ENCODE measurements at places on chromosomes 5 and 9.

- DNase-seq: no peak
These were observed 1038.8 kb upstream of the ARRDC3 start for GRCh38 chr5:92421942-92422341.

DNA sequence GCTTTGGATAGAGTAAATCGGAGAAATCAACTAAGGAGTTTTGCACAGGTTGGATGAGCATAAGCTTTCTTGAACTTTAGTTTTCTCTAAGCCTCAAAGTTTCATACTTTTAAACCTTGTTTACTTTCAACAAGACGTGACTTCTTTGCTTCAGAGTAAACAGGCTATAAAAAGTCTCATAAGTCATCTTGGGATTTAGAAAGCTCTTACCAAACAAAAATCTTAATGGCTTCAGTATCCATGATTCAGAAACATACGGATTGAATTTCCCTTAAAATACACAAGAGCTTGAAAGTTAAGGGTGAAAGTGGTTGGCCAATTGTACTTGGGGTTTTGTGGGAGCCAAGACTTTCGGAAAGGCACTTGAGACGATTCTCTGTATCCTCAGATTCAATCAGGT, 270.9 kb upstream of the ANKH start:
- DNase-seq: no peak

- DNase-seq: no peak
These were observed 114.7 kb downstream of the LPAR1 start for GRCh38 chr9:110923601-110924000.

GRCh38 chr9:22383718-22384117, 62.9 kb upstream of the DMRTA1 start:
- no peak for DNase-seq

DNA sequence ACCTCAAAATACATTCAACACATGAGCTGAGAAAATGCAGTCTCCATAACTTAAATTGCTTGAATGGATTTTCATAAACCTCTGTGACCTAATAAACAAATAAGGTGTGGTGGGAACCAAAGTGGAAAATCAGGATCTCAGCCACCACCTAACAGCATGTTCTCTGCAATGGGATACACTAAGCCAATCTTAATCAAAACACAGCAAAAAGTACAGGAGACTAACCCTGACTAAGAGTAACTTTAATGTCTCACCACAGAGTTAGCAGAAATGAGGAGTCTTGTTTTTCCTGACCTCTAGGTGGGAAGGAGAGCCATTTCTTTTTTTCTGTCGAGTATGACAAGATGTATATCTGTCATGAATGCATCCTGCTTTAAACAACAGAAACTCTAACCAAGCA, 48.5 kb downstream of the PLK2 start:
- no peak for DNase-seq

DNA sequence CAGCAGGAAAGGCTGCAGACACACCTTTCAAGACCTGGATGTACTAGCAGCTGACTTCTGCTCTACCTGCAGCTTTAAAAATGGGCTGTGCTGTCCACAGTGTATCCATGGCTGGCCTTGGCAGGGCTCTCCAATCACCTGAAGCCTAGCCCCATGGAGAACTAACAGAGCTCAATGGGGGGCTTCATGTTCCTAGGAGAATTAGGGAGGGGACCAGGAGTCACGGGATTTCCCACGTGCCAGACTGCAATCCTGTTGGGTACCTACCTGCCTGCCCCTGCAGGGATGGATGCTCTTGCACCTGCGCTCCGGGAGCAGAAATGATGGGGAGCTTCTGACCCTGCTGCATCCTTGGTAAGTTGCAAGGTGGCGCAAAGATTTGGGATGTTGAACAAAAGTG, 462.1 kb downstream of the ICE1 start:
- no peak for DNase-seq

DNA sequence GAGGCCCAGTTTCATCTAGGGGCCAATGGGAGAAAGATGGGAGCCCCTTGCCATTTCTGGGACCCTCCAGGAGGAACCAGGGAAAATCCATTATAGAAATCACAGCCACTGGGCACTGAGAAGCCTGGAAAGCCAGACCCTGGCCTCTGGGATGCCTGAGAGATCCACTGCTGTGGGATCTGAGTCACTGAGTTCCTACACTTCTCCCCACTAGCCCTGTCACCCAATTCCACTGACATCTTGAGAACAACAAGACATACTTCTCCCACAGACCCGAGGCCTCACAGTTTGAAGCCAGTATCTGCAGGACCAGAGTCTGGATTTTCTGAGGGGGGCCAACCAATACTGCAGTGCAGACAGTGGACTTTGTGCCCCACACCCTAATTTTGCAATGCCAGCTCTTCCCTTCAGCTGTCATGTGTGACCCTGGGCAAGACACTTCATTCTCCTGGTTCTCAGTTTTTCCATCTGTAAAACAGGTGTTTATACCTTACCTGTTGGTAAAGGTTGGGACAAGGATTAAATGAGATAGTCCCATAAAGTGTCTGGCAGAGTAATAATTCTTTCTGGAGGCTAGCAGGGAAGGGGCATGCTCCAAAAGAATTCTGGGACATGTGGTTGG, 46.5 kb downstream of the CXXC5 start:
- DNase-seq: peak; percentile 70

GRCh38 chr9:89730715-89731114, 125.9 kb downstream of the GADD45G start:
- no peak for DNase-seq

GRCh38 chr5:34715711-34716110, 59.6 kb downstream of the RAI14 start:
- DNase-seq: peak; percentile 68

DNA sequence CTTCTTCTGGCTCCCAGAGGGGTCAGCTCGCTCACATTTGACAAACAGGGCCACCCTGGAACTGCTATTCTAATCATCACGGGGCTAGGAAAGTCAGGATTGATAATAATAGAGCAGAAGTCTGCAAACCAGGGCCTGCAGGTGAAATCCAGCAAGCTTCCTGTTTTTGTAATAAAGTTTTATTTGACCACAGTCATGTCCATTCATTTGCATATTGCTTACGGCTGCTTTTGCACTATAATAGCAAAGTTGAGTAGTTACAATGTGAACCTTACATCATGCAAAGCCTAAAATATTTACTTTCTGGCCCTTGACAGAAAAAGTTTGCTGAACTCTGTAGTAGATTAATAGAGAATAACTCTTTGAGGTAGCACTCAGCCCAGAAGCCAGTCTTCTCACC, 63.2 kb upstream of the CTXN3 start:
- DNase-seq: no peak

- DNase-seq: no peak
These were observed 31.5 kb upstream of the FREM1 start for GRCh38 chr9:14941501-14942405.

DNA sequence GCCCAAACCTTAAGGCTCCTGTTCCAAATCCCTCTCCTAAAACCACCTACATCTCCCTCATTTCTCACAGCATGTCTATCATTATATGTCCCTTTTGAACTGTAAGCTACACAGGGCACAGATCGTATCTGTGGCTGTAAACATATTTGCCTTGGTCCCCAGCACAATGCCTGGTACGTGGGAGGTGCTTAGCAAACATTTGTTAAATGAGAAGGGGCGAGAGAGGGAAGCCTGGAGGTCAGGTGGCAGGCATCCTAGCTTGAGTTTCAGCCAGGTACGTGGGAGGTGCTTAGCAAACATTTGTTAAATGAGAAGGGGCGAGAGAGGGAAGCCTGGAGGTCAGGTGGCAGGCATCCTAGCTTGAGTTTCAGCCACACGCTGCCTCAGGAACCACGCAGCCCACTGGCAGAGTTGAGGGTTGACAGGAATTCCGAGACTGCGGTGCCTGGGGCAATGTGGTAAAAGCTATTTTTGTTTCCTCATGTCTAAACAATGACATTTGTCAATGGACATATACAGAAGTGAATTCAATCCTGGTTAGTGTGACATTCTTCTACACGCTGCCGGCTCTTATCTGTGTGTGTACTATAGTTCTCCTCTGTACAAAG, 113.6 kb downstream of the EFNA5 start:
- DNase-seq: peak; percentile 88

- DNase-seq: no peak
These were observed 162.7 kb upstream of the MRPS30 start for GRCh38 chr5:44646016-44646415.

- no peak for DNase-seq
These were observed 16.2 kb downstream of the FNBP1 start for GRCh38 chr9:130026583-130027340.

DNA sequence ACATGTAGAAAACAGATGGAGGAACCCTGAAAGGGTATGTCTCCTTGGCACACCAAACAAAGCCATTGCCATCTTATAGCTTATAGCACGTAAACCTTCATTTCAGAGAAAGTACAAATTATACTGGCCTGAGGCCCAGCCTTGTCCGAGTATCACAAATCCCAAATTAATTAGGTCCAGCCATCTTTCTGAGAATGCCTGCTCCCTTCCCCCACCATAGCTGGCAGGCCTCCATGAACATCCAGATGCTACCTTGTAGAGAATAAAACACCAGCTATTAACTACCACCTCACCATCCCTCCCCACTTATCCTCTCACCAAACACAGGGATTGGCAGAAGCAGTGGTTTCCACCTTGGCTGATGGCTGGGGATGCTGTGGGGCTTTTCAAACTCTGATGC, 224.0 kb downstream of the SPOCK1 start:
- DNase-seq: no peak

DNA sequence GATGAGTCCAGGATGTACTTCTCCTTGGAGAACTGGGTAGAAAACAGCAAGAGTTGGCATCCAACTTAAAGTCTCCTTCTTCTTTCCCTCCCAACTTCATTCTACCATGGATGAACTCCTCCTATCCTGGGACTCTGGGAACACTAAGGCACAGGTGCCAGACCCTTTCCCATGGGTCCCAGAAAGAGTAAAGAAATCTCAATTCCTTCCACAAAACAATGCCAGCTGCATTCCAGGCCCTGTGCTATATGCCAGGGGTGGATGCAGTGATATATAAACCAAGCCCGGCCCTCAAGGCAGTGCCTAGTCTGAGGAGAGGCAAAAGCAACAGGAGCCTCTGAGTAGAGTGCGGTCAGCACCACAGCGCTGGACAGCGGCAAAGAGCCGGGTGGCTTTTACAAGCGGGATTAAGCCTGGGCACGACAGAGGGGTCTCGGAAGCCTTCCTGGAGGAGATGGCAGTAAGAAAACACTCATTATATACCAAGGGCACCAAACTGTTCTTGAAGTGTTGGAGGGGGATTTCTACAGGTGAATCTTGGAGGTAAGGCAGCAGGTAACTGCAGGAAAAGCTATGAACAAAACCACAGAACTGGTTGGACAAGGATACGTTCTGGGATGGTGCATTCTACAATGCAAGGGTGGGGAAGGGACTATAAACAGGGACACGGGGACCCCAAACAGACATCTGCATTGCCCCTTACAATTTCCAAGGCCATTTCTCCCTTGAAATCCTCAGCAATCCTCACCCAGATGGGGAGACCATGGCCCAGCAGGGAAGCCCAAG, 16.4 kb upstream of the TOR2A start:
- no peak for DNase-seq

DNA sequence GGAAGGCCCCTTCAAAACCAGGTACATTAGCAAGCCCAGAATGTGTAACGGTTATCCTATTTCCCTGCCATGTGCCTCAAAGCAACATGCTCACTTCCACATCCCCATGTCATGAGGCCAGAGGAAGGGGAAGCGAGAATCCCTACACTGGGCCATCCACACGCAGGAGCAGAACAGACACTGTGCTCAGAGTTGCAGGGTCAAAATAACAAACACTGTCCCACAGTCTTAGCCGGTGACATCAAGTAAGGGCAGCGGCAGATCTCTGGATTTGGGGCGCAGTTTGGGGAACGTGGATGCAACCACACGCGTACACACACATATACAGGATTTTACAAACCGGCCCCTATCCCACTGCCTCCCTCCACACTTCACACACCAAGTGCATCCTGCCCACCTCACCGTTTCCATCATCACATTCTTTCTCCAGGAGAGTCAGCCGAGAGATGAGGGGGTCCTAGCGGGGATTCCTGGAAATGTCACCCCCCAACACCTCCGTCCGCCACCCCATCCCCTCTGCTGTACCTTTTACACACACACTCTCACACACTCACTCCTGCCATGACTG, 776 bp downstream of the APBA1 start:
- no peak for DNase-seq

GRCh38 chr9:123216251-123216797, 52.1 kb downstream of the STRBP start:
- peak; percentile 15 for DNase-seq

- no peak for DNase-seq
These were observed 5.1 kb downstream of the STARD4 start for GRCh38 chr5:111507276-111507675.

GRCh38 chr9:77839459-77840140, 191.5 kb upstream of the GNA14 start:
- peak; percentile 66 for DNase-seq
